Neural progenitor cell (in vitro differentiated cells): ENCODE measurements at places on chromosomes 2 and 18. TPM values are rescaled to one million over a fixed set of nuclear protein-coding genes. Genes with fewer than 3 reads are reported as not detected.

GRCh38 chr2:228268301-228268700, 86.8 kb upstream of the SPHKAP start:
- H3K4me3 ChIP-seq, result no peak overlapping the region
- peaks cover 8% of the 10 kb centered on the region for H3K4me1 ChIP-seq
- H3K36me3 ChIP-seq, result no peaks in the 10 kb centered on the region
- no peak for DNase-seq
- no peaks in the 10 kb centered on the region for H3K27me3 ChIP-seq
- no peak overlapping the region for H3K27ac ChIP-seq

GRCh38 chr2:108786354-108787215, at the start of gene CCDC138:
Gene CCDC138, plus strand, starts transcription at chr2:108786771. Its CDS starts 52 bp downstream, at chr2:108786823.
- peak within 1 kb of the TSS; percentile 66 for H3K4me3 ChIP-seq
- peaks cover 14% of the 10 kb centered on the region for H3K36me3 ChIP-seq
- H3K27me3 ChIP-seq, result no peaks in the 10 kb centered on the region
- H3K4me1 ChIP-seq, result peaks cover 6% of the 10 kb centered on the region
- peak within 1 kb of the TSS; percentile 83 for H3K27ac ChIP-seq

GRCh38 chr2:216932113-216932862, 72.4 kb upstream of the TNP1 start:
- H3K27ac ChIP-seq, result no peak overlapping the region
- H3K27me3 ChIP-seq, result no peaks in the 10 kb centered on the region
- H3K36me3 ChIP-seq, result no peaks in the 10 kb centered on the region
- peaks cover 13% of the 10 kb centered on the region for H3K4me1 ChIP-seq
- H3K4me3 ChIP-seq, result no peak overlapping the region
- no peak for DNase-seq

The DSG2 gene
- total RNA-seq, result 50.5 and 65.6 TPM in 2 replicates

The APCDD1 gene
- 1.9 and 4.7 TPM in 2 replicates for total RNA-seq

The KCNJ3 gene
- total RNA-seq, result 0.26 and 0.77 TPM in 2 replicates

The FAM124B gene
- 0.15 TPM in 1 of 2 replicates, not detected in the other for total RNA-seq

The FAP gene
- not detected in 2 replicates for total RNA-seq
